Activated CD4-positive, CD25-positive, alpha-beta regulatory T cell (primary cell): ENCODE measurements at places on chromosomes 6 and 20.

GRCh38 chr6:15657290-15657689, 5.5 kb downstream of the DTNBP1 start:
- no peak for DNase-seq

- DNase-seq: no peak
Observed at GRCh38 chr6:50390416-50390815, 322.9 kb upstream of the TFAP2D start.

GRCh38 chr20:33026072-33026778, 5.2 kb upstream of the BPIFB6 start:
- DNase-seq: no peak

DNA sequence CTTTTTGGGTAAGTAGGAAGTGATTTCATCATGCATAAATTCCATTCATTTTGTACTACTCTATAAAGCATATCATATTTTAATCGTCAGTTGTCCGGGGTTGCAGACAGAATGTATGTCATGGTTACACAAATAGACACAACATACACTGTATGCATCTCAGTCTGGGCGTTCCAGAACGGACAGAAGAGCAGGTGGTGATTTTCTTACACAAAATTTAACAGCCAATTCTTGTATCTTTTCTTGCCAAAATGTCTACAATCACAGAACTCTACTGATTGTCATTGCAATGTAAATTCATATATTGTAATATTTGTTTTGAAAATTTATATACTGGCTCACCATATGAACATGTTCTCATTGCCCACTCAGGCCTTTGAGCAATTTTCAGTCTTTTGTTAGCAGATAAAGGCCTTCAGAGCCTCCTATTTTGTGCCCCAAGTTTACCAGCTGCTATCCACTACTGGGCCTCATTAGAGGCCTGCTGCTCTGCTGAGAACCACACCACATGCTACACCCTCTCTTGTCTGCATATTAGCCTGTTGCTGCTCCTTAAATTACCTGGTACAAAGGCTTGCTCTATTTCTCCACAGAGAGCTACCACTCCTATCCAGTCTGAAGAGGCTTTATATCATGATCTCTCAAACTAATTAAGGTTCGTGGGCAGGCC, 61.5 kb downstream of the PRDM13 start:
- no peak for DNase-seq

GRCh38 chr20:51876313-51876940, 74.1 kb upstream of the SALL4 start:
- DNase-seq: no peak

DNA sequence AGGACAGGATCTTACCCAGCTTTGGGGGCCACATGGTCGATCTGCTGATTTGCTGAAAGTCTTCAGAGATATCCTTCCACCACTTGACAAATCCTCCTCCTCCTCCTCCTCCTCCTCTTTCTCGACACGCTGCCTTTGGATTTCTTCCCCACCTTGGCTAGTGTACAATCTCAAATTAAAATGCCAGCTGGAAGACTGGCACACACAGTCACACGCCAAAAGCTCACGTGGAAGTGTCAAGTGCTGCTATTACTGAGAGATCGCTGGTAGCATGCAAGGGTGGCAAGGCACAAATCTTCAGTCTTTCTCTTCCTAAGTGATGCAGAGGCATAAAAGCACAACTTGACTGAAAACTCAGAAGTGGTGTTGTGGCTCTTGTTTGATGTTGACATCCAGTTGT, 35.3 kb downstream of the GPR6 start:
- no peak for DNase-seq

DNA sequence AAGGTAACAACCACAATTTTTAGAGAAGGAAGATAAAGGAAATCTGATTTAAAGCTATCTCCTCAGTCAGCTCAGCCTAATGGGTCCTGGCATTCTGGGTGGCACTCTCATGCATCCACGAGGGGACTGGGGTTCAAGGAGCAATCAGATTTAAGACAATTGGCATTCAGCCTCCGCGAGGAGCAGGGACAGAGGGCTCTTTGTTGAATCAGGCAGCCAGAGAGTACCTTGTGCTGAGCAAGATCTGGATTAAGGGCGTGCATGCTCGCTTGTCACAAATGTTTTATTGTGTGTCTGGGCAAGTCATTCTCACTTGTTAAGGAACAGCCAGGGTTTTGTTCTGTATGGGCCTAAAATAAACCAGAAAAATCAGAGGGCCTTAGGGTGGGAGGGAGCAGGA, 475.3 kb upstream of the NRSN1 start:
- no peak for DNase-seq

DNA sequence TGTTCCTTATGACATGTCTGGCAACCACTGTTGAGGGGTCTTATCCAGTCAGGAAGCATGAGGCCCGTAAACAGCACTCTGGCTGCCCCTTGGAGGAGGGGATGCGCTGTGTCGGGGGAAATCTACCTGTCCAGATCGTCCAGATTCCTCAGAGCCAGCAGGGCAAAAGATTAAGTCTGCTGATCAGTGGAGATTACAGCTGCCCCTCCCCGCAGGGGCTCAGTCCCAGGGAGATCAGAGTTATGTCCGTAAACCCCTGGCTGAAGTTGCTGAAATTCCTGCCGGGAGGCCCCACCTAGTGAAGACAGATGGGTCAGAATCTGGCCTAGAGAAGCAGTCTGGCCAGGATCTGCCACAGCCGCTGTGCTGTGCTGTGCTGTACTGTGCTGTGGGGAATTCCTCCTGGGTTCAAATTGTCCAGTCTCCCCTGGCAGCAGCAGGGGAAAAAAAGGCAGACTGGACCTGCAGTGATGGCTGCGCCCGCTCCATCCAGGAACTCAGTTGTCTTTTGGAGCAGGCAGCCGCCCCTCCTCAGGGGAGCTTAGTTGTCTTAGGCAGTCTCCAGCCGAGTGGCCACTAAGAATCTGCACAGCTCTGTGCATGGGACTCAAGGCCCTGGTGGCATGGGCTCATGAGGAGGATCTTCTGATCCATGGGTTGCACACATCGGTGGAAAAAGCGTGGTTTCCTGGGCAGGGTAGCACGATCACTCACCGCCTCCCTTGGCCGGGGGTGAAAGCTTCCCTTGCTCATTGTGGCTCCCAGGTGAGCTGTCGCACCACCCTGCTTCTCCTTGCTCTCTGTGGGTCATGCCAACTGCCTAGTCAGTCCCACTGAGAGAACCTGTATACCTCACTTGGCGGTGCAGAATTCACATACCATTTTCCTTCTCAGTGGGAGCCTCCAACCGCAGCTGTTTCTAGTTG, 1368.8 kb upstream of the ADGRB3 start:
- no peak for DNase-seq

GRCh38 chr6:166167258-166167731, 356 bp downstream of the TBXT start:
- DNase-seq: no peak

DNA sequence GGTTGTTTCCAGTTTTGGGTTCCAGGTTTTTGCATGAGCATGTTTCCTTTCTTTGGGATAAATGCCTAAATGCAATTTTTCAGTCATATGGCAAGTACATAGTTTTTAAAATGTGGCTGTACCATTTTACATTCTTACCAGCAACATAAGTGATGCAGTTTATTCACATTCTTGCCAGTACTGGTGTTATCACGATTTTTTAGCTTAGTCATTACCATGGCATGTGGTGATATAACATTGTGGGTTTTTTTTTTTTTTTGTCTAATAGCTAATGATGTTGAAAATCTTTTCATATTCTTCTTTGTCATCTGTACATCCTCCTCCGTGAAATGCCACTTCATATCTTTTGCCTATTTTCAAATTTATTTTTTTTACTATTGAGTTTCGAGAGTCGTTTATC, 2.9 kb upstream of the TDRD6 start:
- DNase-seq: no peak

DNA sequence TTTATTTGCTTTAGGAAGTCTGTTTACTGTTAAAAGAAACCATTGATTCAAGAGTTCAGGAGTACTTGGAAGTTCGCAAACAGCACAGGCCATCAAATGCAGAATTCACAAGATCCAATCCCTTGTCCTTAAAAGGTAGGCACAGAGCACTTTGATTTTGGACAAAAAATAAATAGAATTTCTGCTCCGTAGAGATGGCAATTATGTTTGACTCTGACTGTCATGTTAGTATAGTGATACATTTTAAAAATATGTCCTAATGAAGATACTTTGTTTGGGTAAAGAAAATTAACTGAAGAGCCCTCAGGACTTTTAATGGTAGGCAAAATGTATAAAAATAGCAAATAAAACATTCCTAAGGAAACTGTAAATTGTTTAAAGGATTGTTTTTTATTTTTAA, 113.1 kb downstream of the JAG1 start:
- DNase-seq: no peak
